Fibroblast of mammary gland (primary cell): ENCODE measurements at places on chromosomes 6 and 20.

DNA sequence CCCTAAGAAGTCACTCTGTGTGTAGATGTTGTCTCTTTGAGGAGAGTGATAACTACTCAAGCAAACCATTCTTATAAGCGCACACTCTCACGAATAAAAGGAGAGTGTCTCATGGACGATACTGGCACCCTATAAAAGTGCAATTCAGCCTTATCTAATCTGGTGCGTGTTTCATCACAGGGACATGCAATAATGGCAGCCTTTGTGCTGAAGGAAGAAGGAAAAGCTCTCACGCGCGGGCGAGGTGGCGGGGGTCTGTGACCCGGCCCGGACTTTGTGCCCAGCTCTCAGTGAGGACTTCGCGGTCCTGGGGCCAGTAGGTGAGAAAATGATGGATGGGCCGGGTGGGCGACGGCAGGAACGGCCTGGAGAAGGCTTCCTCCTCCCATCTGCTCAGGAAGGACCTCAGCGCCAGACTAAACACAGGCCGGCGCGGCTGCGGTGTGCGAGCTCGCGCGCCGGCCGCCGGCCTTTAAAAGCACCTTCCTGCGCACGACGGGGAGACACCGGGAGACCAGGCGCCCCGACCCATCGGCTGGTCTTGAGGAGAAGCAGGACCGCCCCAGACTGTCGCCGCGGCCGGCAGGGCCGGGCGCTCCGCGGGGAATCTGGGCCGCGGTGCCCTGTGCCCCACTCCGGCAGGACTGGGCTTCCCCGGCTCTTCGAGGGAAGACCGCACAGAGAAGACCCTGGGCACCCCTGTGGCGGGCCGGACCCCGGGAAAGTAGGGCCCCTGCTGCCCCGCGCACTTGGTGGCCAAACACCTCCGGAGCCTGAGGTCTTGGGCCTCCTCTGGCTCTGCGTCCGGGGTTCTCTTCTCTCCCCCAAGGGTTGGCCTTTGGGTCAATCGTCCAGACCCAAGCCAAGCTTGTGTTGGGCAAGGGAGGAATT is 8.3 kb upstream of the FOXC1 start:
- DNase-seq, result no peak

DNA sequence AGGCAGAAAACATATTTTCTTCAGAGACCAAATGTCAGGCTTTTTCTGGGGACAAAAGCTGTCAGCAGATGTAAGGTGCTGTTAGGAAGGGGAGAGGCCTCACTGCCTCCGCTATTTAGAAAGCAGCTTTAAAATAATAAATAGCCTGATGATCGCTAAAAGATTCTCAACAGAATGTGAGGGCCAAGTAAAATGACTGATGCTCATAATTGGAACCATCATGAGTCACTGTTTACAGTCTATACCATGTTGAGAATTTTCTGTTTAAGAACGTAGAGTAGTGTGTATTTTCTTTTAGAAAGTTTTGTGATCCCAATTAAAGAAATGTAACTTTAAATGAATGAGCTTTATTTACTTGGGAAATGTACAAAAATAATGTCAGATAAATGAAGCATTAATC is 220.0 kb downstream of the CLIC5 start:
- no peak for DNase-seq

- DNase-seq, result peak; percentile 59
Observed at GRCh38 chr6:157982563-157983405, 1.1 kb downstream of the SYNJ2 start.

DNA sequence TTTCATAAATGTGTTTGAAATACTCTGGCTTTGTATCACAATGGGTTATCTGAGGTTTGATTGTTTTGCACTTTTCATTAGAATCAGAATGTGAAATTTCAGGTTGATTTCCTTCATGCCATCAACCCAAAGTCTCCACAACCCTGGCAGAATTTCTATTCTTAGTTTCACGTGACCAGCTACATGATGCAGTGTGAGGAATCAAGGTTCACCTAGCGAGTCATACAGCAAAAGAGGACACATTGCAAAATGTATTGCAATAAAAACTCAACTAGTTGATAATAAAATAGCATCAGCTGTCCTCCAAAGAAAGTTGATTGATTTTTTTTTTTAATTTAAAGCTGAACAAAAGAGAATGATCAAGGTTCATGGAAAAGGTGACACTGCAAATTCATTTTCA is 2.2 kb downstream of the HAO1 start:
- DNase-seq, result no peak

DNA sequence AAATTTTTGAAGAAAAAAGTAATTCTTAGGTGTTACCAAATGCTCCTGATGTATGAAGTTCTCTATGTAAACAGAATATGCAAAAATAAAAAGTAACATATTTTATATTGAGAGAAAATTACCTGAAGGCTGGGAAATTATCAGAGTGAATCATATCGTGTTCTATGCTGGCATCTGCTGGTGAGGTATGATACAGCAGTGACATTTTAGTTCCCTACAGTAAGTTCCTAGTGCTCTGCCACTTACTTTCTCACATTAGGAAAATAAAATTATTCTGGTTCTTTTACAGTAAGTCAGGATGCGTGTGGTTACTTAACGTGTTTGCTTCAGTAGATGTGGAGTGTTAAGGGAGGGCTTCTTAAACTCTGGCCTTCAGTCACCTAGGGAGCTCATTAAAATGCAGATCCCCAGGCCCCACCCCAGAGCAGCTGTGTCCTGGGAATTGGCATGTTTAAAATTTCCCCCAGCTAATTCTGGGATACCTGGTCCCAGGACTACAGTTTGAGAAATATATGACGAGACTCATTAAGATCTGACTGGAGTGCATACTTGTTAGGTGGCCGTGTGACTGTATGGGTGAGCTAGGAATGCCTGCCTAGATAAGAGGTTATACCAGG is 3.2 kb downstream of the ACTR5 start:
- DNase-seq, result peak; percentile 49

DNA sequence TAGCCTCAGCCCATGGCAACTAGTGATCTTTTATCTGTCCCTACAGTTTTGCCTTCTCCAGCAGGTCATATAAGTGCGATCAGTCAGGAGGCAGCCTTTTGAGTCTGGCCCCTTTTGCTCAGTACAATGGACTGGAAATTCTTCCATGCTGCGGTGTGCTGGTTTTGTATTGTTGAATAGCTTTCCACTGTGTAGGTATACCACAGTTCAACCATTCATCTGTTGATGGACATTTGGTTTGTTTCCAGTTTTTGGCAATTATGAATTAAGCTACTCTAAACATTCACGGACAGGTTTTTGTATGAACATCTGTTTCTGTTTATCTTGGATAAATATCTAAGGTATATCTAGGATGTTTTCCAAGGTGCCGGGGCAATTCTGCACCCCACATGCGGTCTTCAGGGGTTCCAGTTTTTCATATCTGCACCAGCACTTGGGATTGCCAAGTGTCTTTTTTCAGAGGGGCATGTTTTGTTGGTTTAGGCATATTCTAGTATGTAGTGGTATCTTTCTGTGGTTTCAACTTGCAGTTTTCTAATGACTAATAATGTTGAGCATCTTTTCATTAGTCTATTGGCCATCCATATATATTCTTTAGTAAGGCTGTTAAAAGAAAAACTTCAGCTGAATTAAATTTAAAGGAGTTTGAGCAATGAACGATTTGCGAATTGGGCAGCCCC is 141.0 kb downstream of the TFAP2C start:
- peak; percentile 44 for DNase-seq

DNA sequence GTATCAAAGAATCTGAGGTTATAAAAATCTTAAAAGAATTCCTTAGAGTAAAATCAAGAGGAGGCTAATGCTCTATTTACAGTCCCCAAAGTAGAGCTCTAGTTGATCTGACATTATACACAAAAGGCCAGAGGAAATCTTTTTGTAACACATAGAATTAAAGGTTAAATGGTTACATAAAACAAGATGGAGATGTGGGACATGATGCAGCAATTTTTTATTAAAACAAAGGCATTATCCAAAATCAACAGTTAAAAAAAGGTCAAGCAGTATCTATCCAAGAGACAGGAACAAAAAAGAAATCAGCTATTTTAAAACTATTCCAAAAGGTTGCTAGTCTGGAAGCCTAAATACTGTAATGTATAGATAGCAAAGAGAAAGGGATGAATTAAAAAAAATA is 20.4 kb downstream of the ELOVL5 start:
- no peak for DNase-seq

DNA sequence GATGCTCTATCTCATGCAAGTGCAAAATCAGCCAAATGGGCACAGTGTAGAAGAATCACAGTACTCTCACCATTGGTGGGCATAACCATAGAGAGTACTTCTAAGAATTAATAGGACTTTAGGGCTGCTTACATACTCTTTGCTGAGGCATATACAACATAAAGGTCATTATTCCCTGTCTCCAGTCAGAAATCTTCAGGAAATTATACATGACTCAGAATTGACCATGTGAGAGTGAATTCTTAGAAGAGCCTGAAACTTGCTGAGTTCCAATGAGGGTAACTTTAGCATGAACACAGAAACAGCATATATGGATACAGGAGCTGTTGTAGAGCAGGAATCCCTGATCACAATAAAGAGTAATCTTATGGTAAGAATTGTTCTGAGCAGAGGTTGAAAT is 498.7 kb downstream of the TENT5A start:
- peak; percentile 20 for DNase-seq

DNA sequence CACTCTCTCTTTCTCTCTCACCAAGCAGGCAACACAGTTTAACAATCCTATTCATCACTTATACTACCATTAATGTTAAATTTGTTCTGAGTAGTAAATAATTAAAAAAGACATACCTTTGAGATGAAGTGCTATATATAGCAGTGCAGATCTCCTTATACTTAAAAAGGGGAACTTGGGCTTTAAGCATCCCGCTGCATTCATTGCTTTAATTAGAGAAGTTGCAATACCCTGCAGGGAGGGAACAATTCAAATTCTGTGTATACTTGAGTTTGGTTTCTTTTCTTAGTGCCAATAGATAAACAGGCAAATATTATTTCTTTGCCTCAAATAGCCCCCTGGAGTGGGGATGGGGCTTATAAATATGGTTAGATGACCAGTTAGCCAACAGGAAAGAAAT is 10.8 kb upstream of the ZBTB24 start:
- DNase-seq, result no peak

GRCh38 chr6:56335726-56336125 is 88.3 kb upstream of the COL21A1 start:
- DNase-seq, result peak; percentile 97

GRCh38 chr6:133889557-133890403 is 867 bp downstream of the TCF21 start:
- DNase-seq, result no peak

DNA sequence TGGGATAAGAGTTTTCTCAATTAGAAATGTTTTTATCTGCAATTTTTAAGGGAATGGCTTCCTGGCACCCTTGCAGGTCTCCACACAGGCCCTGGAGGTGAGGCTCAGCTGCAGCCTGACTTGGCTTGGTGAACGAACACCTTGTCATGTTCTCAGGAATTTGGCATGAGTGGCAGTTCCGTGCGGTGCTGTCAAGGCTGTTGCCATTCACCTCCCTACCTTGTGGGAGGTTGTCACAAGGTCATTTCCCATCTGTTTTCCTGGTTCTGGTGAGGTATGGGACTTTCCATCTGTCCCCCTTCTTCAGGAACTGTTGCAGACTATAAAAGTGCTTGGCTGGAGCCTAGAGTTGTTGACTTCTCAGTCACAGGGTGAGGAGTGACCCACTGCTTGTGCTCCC is 82.9 kb downstream of the ELOVL4 start:
- DNase-seq, result no peak

GRCh38 chr20:17304774-17305173 is 77.9 kb downstream of the PCSK2 start:
- no peak for DNase-seq

- no peak for DNase-seq
Observed at GRCh38 chr20:62388839-62389600, 2.1 kb downstream of the RPS21 start.

DNA sequence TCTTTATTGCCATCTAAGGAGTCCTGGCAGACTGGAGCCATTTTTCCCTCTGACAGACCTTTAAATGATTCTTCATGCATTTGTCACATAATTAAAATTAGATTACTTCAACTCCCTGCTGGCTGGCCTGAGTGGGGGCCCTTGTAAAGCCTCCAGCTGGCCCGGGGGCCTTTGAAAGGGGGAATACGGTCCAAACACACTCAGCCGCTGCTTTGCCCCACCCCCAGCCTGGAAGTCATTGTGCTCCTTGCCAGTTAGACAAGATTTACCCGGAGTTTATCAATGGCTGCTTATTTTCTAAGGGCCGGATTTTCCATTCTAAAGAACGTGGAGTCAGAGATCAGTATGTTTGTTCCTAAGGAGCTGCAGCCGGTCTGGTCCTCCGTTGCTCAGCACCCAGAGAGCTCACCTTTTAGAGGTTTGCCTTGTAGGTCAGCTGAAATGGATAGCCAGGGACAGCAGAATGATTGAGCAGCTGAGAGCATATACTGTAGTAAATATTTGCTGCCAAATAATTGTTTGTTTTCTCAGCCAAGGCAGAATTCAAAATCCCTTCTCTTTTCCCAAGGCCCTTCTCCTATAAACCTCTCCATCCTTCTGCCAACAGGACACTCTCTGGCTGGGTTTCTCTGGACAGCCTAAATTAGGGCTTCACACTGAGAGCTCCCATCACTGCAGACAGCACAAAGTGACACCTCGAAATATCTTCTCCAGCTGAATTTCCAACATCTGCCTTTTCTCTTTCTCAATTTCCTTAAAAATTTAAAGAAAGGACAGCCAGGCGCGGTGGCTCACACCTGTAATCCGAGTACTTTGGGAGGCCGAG is 68.4 kb upstream of the RBM24 start:
- no peak for DNase-seq

DNA sequence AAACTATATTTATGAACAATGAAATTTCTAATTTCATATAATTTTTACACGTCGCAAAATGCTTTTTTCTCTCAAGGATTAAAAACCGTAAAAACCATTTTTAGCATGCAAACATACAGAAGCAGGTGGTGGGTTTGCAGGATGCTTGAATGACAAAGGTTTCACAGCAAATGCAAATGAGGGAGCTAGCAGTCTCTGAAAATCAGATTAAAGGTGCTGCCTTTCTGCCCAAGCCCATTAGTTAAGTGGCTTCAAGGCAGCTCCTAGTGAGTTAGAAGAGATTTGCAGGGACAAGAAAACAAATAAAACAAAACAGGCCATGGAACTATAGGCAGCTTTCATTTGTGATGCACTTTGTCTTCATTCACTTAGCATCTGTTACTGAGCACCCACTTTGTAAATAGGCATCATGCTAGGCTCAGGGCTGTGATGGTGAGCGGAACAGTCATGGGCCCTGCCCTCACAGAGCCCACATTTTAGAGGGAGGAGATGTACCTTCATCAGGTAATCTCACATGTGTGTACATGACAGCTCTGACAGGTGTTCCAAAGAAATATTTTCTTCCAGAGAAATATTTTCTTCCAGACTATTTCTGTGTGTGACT is 29.5 kb downstream of the NAPB start:
- DNase-seq, result no peak
